T follicular helper cell (primary cell): ENCODE measurements at places on chromosomes 13 and 19.
A peak's percentile ranks its signal among the peaks of the same experiment; 100 is the strongest.

DNA sequence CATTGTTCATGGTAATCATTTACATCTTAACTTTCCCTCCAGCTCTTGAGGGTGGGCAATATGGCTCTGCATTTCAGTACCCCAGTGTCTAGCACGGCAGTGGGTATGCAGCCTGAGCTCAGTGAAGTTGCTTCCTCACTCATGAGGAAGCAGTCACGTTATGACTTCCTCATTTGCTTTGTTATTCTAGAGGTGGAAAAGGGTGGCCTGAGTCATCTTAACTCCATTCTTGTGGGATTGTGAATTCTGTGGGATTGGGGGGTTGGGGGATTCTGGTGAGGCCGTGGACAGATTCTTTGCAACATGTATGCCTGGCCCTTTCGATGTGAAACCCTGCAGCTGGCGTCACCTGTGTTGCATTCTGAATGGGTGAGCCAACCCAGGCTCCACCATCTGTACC is 406.7 kb upstream of the ZNF507 start:
- no peak for DNase-seq

DNA sequence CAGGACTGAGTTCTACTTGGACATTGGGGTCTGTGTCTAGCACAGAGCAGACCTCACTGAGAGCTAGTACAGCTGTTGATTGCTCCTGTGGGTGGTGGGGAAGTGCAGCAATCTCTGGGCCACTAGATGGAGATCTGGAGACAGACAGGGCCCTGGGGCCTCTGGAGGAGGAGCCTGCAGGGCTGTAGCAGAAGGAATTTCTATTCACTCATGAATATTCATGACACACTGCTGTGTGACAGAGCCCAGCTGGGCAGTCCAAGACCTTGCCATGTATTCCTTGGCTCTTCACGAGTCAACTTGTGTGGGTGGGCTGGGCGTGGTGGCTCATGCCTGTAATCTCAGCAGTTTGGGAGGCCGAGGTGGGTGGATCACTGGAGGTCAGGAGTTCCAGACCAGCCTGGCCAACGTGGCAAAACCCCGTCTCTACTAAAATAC is 37.5 kb downstream of the SUGP2 start:
- no peak for DNase-seq

- no peak for DNase-seq
Measured at GRCh38 chr19:51354103-51354741, 12.0 kb downstream of the ETFB start.

- DNase-seq: peak; percentile 73
Measured at GRCh38 chr13:46179491-46179908, 2.5 kb downstream of the LCP1 start.

DNA sequence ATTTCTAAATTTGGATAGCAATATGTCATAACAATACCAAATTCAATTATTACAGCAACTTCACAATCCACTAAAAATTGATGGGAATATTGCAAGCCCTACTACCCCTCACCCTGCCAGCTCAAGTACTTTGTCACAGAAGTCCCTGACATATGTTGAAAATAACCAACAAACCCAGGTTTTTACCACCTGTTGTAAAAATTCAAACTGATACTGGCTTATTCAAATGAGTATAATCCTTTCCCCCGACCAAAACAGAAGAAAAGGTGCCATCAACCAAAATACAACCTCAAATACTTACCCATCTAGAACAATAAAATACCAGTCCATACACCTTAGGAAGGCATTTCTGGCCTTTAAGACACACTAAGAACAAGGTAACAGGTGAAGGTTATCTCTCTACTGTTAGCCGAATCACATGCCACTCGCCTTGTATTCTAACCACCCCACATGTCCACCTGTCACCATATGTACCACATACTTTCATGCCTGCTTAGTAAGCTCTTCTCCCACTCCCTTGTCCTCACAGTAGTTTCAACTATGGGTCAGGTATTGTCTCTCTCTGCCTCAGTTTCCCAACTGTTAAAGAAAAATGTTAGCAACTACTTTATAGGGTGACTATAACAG is 53.1 kb downstream of the USP12 start:
- DNase-seq: no peak

DNA sequence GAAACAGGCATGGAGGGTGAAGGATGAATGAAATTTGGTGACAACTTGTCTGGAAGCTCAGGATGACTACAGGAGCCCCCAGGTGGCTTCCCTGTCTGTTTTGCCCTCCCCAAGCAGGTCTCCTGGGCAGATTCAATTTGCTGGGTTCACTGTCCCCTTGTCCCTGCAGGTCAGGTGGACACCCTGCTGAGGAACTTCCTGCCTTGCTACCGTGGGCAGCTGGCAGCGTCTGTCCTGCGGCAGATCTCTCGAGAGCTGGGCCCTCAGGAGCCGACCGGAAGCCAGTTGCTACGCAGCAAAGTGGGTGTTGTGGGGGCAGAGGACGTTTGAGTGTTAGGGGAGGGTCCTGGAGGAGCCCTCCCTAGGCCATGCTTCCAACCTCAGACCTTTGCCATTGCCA is 19.1 kb downstream of the PGLS start:
- no peak for DNase-seq

DNA sequence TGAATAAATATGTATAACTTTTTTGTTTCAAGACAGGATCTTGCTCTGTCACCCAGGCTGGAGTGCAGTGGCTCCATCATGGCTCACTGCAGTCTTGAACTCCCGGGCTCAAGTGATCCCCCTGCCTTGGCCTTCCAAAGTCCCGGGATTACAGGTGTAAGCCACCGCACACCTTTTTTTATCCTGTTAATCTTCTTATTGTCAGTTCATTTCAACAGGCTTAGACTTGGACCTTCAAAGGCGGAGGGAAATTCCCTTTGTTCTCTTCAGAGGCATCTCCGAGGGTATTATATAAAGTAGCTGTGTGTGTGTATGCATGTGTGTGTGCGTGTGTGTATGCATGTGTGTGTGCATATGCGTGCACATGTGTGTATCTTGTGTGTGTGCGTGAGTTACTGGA is 35.0 kb downstream of the SUGP2 start:
- DNase-seq: no peak

GRCh38 chr13:60230593-60230992 is 66.9 kb upstream of the DIAPH3 start:
- no peak for DNase-seq

DNA sequence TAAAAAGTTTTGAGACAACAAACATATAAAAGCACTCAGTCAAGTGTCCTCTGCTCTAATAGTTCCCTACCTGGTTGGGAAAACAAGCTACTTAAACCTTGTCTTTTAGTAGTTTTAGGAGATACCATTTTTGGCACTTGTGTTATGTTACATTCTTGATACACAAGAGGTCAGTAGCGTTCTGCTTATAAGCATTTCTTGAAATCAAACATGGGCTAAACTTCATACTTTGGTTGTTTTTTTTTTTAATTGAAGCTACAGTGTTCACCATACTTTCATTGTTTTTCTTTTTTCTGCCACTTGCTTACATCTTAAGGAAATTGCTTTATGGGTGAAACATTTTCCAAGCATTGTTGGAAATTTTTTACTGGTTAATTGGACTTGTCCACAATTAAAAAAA is 12.9 kb downstream of the NHLRC3 start:
- no peak for DNase-seq
